Muscle of back (tissue), 13 donors: ENCODE measurements at places on chromosomes 1 and 21.

GRCh38 chr1:145942871-145943270 is 14.9 kb downstream of the LIX1L start:
- DNase-seq: no peak

DNA sequence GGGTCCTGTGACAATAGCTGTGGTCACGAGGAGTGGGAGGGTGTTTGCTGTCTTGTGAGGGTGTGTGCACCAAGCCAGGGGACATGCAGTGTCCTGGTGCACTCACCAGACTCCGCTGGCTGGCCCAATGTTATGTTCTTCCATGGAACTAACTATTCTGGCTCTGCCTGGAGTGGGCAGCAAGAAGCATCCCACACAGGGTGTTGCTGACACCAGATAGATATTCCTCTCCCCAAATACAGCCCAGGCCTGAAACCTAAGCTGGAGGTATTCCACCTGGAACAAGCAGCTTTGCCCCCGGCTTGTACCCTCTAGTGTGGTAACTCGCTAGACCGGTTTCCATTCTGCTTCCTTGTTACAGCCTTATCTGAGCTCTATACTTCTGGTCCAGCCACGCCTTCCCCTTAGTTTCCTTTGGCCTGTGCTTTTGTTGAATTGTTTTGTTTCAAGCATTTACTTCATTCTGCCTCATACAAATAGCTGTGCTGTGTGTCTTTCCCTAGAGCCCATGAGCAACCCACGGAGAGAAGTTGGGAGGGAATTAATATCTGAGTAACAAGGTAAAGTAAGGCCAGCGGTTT is 14.7 kb upstream of the LY9 start:
- no peak for DNase-seq

- DNase-seq: no peak
Measured at GRCh38 chr1:208182880-208183645, 61.1 kb downstream of the PLXNA2 start.

GRCh38 chr1:112840631-112841624 is 115.1 kb downstream of the SLC16A1 start:
- no peak for DNase-seq

DNA sequence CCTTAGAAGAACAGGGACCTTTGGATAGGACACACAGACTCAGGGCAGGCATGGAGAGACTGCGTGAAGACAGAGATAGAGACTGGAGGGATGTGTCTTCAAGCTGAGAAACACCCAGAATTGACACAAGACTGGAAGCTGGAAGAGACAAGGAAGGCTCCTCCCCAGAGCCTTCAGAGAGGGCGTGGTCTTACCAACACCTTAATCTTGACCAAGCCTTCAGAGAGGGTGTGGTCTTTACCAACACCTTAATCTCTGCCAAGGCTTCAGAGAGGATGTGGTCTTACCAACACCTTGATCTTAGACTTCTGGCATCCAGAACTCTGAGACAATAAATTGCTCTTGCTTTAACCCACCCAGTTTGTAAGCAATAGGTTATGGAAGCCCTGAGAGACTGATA is 481.4 kb upstream of the VAMP3 start:
- no peak for DNase-seq
